NCI-H2081 (cell line): ENCODE measurements at places on chromosomes 7 and 10.

GRCh38 chr7:390761-391410 lies 100.9 kb downstream of the FOXL3 start:
- no peak for DNase-seq

DNA sequence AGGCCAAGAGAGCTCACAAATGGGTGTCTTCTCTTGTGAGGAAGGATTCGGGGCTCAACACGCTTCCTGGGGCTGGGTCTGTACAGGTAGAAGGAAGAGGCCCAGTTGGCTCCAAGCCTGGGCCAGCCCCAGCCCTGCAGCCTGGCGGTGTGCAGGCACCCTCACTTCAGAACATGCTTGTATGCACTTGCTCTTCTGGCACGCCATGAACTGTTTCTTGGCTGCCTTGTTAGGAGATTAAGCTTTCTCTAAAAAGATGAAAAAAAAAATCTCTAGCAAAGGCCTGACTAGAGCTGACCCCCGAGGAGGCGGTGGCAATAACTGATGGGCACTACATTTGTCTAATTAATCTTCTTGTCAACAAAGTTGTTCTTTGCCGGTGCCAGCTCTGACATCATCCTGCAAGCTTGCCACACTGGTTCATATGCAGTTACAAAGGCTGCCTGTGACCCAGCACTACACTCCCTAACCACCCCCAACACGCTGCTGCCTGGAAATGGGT lies 94.7 kb downstream of the WDR11 start:
- no peak for DNase-seq

- peak; percentile 35 for DNase-seq
These were observed 46.4 kb downstream of the ESYT2 start for GRCh38 chr7:158782761-158783401.

GRCh38 chr10:34237898-34238455 lies 577.1 kb downstream of the PARD3 start:
- DNase-seq, result no peak

DNA sequence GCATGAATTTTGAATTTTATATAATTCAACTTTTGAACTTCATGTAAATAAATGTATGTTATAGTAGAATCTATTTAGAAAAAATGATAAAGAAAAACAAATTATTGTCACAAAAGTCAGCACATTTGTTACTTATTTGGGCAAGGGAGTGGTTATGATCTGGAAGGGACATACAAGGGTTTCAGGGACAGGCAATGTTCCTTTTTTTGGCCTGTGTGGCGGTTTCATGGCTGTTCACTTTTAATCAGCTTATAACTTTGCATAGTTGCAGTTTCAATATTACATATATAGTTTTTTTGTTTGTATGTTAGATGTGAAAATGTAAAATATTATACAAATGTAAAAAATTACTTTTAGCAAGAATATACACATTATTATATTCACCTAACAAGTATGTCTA lies 256.2 kb downstream of the PCLO start:
- DNase-seq, result no peak

DNA sequence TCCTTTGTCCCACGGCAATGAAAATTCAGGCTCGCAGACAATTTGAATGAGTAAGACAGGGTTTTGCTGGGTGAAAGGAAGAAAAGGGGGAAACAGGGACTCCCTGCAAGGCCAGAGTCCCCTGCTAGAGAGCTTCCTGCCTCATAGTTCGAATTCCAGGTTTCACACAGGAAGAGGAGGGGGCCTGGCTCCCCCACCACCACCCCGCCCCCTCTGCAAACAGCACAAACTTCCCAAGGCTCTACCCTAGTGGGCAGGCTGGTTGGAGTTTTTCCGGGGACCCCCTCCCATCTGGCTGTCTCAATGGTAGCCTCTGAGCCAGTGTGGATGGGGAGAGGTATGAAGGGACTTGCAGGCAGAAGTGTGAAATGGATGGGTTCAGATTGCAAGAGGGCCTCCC lies 57.4 kb upstream of the NEBL start:
- no peak for DNase-seq
